ENCODE measurements at places on chromosomes 5 and 9.

DNA sequence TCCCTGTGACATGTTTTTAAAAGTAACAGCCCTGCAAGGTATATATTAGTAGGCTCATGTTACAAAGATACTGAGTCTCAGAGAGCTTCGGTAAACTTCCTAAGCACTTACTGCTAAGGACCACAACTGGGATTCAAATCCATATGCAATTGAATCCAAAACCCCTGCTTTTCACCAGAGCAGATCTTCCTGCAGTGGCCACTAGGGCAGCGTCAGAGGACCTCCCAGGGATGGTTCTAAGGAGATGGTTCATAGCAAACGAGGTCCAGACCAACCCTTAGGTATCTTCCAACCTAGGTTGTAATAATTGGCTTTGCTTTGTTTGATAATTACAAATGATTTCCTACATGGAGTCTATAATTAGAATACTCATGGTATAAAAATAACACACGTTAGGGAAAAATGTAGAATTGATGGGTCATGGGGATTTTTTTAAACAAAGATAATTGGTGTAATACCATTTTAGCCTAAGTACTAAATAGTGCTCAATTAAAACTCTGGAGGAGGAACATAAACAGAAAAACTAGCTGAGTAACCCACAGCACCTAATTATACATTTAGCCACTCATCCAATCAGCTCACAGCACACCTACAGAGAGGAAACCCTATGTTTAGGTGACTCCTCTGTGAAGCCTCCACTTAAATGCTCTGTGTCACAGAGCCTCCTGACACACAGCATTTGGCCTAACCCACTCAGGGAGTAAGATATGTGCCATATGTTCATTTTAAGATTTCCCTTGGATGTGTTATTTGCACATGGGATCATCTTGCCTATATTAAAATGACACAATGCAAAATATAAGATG lies 10.0 kb upstream of the CAST start:
- DNase-seq, result no peak

- DNase-seq, result no peak
Observed at GRCh38 chr5:54009357-54009756, 301.0 kb downstream of the ARL15 start.

DNA sequence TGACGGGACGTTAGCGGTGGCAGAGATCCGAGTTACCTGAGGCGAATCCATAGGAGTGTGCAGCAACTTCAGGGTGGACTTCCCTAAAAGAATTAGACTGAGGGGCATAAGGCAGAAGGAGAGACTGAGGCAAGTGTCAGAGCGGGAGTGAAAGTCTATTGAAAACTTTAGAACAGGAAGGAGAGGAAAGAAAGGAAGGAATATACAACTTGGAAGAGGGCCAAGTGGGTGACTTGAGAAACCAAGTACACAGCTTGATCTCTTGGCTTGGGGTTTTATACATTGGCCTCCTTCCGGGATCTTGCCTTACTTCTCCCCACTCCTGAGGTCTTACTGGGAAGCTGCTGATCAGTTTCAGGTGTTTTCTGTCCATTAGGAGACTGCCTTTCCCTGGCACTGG lies 84.9 kb downstream of the SNX18 start:
- DNase-seq, result peak; percentile 12

- peak; percentile 15 for DNase-seq
Observed at GRCh38 chr9:26228273-26228672, 550.0 kb upstream of the TUSC1 start.

DNA sequence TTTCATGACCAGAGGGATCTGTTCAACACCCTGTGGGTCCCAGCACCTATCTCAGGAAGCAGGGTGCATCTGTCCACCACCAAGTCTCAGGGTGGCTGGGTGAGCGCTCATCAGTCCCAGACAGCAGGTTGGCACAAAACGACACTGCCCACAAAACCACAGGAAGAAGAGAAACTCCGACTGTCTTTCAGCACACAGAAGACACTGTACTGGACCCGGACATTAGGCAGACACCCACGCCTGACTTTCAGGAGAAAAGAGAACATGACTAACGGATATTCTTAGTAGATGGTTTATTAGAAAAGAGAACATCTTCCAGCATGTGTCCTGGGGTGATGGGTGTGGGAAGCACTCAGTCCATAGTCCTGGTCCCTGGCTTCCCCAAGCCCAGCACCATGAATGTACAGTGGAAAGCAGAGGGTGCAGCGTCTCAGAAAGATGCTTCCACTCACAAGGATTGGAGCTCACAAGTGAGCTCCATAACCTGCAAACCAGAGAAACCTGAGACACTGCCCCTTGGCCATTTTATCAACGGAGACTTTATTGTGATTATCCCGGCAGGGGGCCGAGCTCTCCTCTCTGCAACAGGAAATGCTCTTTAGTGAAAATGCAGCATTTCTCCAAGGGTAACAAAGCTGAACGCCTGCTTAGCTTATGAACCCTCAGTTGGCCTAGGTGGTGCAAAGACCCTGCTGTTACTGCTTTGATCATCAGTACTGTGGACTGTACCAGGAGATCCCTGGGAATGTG lies 35.8 kb upstream of the LCP2 start:
- peak; percentile 44 for DNase-seq

All from fibroblast of mammary gland (primary cell).